ENCODE measurements at places on chromosomes 5 and 9.

- no peak overlapping the region for H3K4me3 ChIP-seq
- H3K27ac ChIP-seq = no peak overlapping the region
- H3K4me1 ChIP-seq = no peaks in the 10 kb centered on the region
- H3K36me3 ChIP-seq = no peaks in the 10 kb centered on the region
Measured at GRCh38 chr9:98778711-98779530, 17.4 kb downstream of the ANKS6 start.

- H3K4me1 ChIP-seq = peaks cover 34% of the 10 kb centered on the region
- DNase-seq = peak; percentile 43
- peaks cover 22% of the 10 kb centered on the region for H3K36me3 ChIP-seq
- peak overlapping the region; percentile 98 for H3K4me3 ChIP-seq
- peak overlapping the region; percentile 86 for H3K27ac ChIP-seq
Measured at GRCh38 chr5:33441241-33442177, 744 bp downstream of the TARS1 start.

DNA sequence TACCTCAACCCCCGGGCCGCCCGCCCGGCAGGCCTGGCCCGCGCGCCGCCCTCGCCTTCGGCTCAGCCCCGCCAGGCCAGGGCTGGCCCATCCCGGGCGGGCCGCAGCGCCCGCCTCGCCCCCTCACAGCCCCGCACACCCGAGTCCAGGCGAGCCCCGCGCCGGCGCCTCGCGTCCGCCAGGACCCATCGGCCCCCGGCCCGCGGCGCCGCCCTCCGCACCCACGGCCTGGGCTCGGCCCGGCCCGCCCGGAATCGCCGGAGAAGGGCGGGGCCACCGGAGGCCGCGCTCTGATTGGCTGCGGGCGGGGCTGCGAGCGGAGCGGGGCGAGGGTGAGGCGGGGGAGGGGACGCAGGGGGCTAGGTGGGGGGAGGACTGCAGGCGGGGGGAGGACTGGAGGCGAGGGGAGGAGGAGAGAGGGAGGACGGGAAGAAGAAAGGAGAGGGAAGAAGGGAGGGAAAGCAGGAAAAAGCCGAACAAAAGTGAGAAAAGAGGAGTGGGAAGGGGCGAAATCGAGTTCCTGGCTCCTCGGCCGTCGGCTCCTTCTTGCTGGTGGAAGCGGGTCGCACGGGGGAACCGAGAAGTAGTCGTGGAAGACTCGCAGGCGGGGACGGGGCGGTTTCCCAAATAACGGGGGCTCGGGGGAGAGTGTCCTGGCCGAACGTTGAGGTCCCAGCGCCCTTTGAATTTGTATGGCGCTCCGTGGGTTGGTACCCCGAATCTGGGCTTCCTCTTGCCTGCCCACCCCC is 472 bp upstream of the UBTD2 start:
- H3K36me3 ChIP-seq = no peaks in the 10 kb centered on the region
- DNase-seq = peak; percentile 79
- H3K4me1 ChIP-seq = peaks cover 25% of the 10 kb centered on the region
- H3K27ac ChIP-seq = no peak overlapping the region
- H3K4me3 ChIP-seq = peak overlapping the region; percentile 72

DNA sequence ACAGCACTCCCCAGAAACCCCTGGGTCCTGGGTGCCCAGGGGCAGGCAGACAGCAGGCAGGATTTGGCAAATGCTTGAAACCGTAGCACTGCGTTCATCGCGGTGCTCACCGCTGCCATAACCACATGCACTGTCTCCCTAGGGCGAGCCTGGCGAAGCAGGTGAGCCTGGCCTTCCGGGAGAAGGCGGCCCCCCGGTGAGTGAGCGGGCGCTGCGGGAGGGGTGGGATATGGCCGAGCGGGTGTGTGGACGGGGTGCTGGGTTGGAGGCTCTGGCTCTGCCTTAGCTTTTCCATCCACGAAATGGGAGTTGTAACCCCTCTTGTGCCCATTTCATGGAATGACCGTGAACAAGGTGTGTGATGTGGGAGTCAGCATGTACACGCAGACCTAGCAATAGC is 66.8 kb upstream of the FCN2 start:
- no peaks in the 10 kb centered on the region for H3K27me3 ChIP-seq
- H3K36me3 ChIP-seq = no peaks in the 10 kb centered on the region
- no peak overlapping the region for H3K27ac ChIP-seq
- no peak for DNase-seq
- H3K4me1 ChIP-seq = no peaks in the 10 kb centered on the region

DNA sequence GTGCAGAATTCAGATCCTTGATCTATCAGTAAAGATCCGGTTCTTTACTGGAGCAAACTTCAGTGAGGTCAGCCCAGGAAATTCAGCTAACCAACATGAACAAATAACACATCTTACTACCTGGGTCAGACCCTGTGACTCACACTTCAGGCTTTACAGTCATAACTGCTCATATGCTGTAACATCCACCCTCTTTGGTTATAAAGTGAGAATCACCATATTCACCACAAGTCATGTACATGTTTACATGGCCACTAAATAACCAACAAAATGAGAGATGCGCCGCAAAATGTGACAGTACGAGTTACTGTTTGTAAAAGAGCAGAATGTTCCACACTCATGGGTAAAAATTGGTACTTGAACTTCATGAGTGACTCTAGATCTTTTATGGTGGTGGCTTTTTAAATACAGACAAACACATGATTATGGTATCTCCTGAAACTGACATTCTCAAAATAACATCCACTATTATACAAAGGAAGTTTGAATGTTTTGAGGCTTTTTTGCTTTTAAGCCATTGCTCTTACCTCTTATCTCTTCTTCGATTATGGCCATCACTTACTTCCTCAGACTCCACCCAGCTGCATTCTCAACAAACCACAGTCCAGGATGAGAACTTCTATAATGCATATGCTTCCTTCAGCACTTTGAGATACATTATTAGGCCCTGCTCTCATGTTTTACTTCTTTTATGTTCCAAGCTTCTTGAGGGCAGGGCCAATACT is 516.6 kb downstream of the RAB3C start:
- H3K27ac ChIP-seq = no peak overlapping the region
- H3K36me3 ChIP-seq = no peaks in the 10 kb centered on the region
- no peak for DNase-seq
- peaks cover 3% of the 10 kb centered on the region for H3K4me1 ChIP-seq

All from CD4-positive, CD25-positive, alpha-beta regulatory T cell (primary cell).